Glutamatergic neuron (in vitro differentiated cells): ENCODE measurements at places on chromosomes 2 and 18. TPM values are rescaled to one million over a fixed set of nuclear protein-coding genes. Genes with fewer than 3 reads are reported as not detected.

DNA sequence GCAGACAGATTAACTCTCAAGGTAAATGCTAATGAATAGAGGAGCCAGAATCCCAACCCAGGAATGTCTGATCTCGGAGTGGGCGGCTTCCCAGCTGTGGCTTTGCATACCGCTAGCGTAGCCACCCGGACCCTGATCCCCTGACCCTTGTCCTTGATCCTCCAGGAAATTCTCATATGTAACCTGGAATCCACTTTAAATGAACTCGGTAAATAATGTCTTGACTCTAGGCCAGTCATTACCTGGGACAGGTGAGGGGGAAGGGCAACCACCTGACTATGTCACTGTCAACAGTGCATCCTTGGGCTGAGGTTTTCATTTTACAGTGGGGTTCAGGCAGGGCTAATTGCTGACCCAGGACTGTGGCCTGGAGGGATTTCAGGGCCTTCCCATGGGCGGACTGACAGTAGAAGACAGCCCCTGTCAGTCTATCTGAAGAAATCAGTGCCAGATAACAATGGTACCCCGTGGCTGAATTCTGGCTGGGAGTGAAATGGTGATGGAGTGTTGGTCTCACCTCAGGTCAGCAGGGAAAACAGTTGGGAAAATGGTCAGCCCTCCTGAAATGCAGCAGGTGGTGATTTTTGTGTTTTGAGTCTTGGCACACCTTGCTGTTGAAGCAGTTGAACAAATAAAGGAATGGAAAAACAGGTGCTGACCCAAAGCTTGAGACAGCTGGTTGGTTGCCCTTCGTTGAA is 9.6 kb downstream of the ACKR3 start:
- no peak for DNase-seq

GRCh38 chr2:230816735-230817134 is 48.0 kb upstream of the ITM2C start:
- no peak for DNase-seq

The HOXD4 gene
- total RNA-seq, result not detected

DNA sequence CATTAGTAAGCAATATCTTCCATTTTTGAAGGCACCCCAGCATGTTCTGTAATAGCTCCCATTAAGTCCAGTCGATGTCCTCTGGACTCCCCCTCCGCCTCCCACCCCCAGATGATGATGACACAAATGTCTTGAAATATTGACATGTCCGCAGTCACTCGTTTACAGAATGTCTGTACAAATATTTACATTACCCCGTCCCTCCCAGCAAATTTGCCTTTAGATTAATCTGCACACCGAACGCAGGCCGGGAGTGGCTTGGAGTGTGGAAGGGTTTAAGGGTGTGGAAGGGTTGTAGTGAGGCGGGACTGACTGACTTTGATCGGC is 853 bp upstream of the OSBPL6 start:
- no peak for DNase-seq

The FRZB gene
- 2.2 TPM for total RNA-seq

DNA sequence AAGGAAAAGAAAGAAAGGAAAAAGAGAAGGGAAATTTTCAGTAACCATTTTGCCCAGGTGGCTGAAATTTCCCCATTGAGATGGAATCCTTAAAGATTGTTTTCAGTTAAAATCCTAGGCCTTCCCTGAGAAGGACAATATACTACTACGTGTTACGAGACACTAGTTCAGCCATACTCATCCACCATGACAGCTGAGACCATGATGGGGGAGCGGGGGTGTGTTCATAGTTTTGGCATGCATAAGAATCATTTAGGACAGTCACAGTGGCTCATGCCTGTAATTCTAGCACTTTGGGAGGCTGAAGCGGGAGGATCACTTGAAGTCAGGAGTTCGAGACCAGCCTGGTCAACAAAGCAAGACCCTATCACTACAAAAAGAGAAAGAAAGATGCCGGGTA is 28.0 kb downstream of the PLA2R1 start:
- no peak for DNase-seq

GRCh38 chr2:230008708-230009066 is 60.0 kb downstream of the SLC16A14 start:
- DNase-seq, result no peak

The STK11IP gene
- 34.5 TPM for total RNA-seq

DNA sequence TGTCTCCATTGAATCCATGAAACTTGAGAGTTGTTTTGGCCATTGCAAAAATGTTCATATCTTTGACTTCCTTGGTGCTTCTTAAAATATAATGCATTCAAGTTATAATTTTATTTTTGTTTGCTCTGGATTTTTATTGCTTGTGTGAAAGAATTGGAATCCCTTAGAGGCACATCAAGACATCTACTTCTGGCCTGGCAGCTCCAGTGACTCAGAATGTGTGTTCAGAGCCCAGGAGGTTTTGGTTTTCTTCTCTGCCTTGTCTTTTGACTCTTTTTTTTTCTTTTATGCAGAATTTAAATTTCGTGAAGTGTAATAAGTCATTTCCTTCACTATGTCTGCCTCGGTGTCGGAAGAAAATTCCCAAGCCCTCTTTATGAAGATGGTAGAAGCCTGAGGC is 180.2 kb downstream of the LTBP1 start:
- DNase-seq, result no peak

DNA sequence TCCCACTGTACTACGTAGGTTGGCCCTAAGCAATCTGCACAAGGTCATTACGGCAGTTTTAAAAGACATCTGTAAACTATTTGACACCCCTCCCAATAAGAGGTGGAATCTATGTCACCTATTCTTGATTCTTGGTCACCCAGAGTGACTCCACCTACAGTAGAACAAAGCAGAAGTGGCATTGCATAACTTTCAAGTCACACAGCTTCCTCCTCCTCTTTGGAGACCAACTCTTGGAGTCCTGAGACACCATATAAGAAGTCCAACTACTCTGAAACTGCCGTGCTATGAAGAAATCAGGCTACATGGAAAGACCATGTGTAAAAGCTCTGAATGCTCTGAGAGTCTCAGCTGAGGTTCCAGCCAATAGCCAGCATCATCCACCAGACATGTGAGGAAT is 253.5 kb upstream of the CDH20 start:
- DNase-seq, result no peak

DNA sequence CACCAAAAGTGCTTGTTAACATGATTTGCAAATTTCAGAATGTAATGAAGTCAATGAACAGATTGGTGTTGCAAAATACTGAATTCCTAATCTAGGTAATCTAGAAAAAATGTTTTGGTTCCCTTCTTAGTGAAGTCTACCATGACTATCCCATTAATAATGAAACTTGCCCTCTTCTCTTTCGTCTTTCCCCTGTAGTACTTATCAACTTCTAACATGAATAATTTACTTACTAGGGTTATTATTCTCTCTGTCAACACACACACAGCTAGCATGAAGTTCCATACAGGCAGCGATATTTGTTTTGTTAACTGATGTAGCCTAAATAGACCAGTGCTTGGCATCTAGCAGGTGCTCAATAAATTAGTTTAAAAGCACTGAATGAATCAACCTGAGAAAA is 160.2 kb downstream of the NCK2 start:
- DNase-seq, result no peak

The TMEM37 gene
- not detected for total RNA-seq

GRCh38 chr2:10487081-10487740 is 39.1 kb upstream of the ODC1 start:
- DNase-seq, result no peak

The KCNE4 gene
- total RNA-seq, result not detected

GRCh38 chr18:10265560-10266333 is 188.7 kb upstream of the APCDD1 start:
- DNase-seq, result no peak

DNA sequence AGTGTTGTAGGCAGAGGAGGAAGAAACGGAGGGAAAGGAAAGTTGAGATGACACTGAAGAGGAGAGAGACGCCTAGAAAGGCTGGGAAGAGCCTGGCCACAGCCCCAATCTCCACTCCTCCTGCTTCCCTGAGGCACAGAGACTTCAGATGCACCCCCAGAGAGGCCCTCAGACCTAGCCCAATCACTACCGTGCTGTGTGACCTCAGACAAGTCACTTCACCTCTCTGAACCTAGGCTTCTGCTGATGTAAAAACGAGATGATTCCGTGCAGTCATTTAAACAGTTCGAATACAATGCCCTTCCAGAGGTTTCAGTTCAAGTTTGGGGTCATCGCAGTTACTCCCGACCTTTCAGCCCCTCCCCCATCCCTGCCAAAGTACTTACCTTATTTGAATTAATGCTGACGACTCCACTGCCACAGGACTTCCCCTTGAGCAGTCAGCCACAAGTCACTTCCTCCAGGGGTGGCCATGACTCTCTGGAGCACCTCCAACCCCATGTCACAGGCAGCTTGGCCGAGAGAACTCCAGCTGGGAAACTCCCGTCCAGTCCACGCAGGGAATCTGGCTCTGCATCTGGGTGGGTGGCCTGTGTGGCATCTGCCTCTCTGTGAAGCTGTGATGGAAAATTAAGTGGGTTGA is 105.2 kb upstream of the ID2 start:
- no peak for DNase-seq

- no peak for DNase-seq
Observed at GRCh38 chr18:54389143-54389505, 31.4 kb downstream of the C18orf54 start.

DNA sequence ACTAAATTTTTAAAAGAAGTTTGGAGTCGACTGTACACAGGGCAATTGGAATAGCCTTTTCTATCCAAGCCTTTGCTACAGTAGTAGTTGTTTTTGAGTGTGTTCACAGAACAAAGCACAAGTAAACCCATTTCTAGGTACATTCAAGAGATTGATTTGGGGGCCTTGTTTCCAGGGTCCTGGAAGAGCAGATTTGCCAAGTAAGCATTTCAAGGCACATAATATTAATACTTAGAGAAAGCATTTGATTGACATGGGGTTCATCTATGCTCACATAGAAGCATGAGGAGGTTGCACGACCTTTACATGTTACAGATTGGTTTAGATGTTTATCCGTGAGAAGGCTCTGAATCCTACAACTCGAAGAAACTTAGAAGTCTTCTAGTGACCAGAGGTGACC is 324.1 kb downstream of the MYCN start:
- no peak for DNase-seq

- no peak for DNase-seq
Observed at GRCh38 chr2:108579623-108580022, 45.4 kb downstream of the LIMS1 start.

DNA sequence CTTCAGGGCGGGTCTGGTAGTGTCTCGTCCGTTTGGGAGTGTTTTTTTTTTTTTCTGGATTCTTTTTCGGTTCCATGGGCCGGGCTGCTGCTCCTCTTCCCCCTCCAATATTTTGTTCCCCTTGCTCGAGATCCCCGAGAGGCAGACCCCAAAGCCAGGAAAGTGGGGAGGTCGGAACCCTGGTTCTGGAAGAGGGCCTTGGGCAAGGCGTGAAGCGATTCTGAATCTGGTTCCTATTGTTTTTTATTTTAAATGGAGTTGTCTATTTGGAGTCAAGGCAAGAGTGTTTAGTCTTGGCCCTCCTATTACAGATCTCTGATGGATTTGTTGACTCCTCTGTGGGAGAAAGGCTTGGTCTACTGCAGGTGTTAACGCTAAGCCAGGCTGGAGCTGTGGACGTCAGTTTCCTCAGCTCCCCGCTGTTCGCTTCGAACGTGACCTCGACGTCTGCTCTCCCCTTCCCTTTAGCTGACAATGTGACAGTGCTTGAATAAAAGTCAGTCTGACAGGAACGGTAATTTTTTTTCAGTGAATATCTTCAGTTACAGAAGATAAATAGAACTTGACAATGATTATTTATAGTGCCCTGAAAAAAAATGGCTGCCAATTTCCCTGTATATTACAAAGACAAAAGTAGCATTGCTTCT is 683 bp upstream of the DNAJC27 start:
- DNase-seq, result no peak

GRCh38 chr2:43039376-43040080 is 186.9 kb downstream of the ZFP36L2 start:
- DNase-seq, result no peak

- DNase-seq, result peak; percentile 5
Observed at GRCh38 chr2:230907361-230908091, 17.5 kb downstream of the GPR55 start.

- peak; percentile 18 for DNase-seq
Observed at GRCh38 chr18:38454764-38455469, 889.3 kb upstream of the CELF4 start.

GRCh38 chr18:55400590-55401541 is 187.1 kb downstream of the TCF4 start:
- no peak for DNase-seq

- no peak for DNase-seq
Observed at GRCh38 chr18:66419400-66419799, 184.5 kb downstream of the CDH19 start.

The CLEC4F gene
- total RNA-seq, result 0.66 TPM

DNA sequence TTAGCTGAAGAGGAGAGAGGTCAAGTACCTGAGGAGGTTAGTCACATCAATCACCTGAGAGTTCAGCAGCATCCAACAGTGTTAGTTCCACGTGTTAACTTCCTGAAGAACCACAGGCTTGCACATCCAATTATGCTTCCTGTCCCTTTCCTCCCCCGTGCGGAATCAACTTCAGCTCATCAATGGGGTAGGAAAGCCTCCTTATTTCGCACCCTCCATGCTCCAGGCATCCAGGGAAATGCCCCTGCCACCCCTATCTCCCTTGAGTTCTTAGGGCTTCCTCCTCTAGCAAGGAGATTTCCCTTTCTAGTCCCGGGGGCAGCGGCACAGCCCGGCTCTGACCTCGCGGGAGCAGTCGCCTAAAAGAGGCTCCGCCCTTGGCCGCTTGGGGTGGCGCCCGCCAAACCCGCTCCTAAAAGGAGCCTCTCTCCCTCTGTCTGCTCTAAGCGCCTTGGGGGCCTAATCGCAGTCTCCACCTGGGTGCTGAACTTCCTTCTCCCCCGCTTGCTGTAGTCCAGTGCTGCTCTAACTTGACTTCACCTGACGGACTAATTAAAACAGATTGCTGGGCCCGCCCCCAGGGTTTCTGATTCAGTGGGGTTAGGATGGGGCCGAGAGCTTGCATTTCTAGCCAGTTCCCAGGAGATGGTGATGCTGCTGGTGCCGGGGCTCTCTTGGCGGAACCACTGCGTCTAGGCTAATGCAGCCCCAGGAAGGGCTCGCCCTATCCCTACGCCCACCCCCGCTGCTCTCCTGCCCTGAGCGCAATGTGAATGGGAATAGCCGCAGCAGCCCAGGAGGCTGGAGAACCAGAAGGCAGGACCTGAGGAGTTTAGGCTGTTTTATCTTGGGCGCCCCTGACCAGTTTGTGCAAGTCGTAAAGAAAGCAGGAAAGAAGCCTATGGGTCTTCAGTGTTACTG is 3.4 kb upstream of the TET3 start:
- DNase-seq, result peak; percentile 50

The ALPI gene
- not detected for total RNA-seq

DNA sequence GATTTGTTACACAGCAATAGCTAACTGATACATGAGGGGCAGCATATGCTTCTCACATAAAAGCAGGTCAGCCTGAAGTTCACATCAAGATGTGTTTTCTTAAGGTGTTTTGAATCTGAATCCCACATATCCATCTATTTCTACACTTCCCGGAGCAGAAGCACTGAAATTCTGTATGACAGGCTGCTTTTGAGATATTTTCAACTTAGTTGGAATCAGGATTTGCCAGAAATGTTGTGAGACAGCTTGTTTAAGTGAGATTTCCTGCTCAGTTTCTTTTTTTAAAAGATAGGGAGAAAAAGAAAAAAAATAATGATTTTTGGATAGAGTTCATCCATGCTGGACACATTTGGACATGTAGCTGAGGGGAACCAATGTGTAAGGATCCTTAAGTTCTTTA is 501.5 kb upstream of the CELF4 start:
- no peak for DNase-seq

GRCh38 chr2:122191331-122191730 is 435.9 kb downstream of the TSN start:
- peak; percentile 67 for DNase-seq
